Stimulated activated CD4-positive, alpha-beta T cell treated with anti-CD3 and anti-CD28 coated beads, Interleukin-15, amount 100 ng/mL, for 48 hours (primary cell): ENCODE measurements at places on chromosomes 5 and 9.

DNA sequence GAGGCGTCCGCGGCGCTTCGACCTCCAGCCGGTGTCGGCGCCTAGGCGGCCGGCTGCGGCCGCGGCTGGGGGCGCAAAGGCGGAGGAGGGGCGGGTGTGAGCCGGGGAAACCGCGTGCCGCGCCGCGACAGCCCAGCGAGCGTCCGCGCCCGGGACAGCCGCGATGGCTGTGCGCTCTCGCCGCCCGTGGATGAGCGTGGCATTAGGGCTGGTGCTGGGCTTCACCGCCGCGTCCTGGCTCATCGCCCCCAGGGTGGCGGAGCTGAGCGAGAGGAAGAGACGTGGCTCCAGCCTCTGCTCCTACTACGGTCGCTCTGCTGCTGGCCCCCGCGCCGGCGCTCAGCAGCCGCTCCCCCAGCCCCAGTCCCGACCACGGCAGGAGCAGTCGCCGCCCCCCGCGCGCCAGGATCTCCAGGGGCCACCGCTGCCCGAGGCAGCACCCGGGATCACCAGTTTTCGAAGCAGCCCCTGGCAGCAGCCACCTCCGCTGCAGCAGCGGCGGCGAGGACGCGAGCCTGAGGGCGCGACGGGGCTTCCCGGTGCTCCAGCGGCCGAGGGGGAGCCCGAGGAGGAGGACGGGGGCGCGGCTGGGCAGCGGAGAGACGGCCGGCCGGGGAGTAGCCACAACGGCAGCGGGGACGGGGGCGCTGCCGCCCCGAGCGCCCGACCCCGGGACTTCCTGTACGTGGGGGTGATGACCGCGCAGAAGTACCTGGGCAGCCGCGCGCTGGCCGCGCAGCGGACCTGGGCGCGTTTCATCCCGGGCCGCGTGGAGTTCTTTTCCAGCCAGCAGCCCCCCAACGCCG, 605 bp downstream of the CHSY3 start:
- no peak for DNase-seq

DNA sequence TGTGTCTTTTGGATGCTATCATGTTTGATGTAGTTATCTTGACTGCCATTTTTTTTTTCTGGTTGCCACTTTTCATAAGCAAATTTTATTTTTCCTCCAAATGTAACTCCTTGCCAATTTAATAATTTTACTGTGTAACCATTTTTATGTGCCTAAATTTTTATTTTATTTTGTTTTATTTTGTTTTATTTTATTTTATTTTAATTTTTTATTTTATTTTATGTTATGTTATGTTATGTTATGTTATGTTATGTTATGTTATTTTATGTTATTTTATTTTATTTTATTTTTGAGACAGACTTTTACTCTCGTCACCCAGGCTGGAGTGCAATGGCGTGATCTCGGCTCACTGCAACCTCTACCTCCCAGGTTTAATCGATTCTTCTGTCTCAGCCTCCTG, 107.8 kb upstream of the DHFR start:
- DNase-seq = no peak

- peak; percentile 40 for DNase-seq
These were observed at the start of gene ADAM19 for GRCh38 chr5:157575381-157576020. Gene ADAM19 (minus strand): TSS chr5:157575775. CDS start chr5:157575696, 79 bp downstream.

DNA sequence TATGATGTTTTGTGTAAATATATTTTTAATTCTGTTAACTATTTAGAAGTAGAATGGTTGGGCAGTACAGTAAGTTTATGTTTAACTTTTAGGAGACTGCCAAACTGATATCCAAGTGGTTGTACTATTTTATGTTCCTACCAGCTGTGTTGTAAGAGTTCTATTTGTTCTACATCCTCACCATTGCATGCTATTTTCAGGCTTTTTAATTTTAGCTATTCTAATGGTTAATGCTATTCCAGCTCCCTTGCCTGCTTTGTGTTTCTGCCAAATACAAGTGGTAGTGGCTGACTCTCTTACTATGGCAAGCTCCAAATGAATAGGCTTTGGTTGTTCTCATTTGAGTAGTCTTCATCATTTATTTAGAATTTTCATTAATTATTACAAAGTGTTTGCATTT, 476.4 kb downstream of the KIF4B start:
- no peak for DNase-seq

DNA sequence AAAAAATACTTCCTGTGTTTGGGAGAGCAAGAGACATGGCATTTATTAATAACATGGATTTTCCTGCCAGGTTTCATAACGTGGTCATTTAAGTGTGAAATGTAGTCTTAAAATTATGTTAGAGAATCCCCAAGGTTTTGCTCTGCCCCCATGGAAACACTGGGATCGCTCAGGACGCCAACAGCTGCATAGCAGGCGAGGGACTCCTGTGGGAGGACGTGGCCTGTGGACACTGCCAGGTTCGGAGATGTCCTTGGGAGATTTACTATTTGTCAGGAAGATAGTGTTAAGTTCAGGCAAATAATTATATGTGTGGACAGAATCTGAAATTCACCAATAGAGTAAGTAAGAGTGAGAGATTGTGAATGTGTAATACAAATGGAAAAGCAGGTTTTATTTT, 977 bp downstream of the BTNL9 start:
- DNase-seq = no peak

DNA sequence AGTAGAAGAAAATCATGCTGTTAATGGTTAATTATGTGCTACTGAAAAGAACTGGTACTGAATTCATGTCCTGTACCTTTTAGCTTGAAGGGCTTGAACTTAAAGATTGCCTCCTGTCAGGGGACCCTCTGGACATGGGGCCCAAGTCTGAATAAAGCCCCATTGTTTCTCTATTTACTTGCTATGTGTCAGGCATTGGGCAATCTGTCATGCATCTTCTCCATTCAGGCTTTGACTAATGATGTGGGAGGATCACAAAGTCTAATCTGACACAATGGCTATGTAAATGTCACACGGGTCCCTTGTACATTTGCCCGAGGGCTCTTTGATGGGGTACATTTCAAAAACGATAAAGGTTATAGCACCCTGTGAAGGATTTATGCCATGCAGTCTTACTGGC, 64.0 kb upstream of the TUSC1 start:
- DNase-seq = no peak

DNA sequence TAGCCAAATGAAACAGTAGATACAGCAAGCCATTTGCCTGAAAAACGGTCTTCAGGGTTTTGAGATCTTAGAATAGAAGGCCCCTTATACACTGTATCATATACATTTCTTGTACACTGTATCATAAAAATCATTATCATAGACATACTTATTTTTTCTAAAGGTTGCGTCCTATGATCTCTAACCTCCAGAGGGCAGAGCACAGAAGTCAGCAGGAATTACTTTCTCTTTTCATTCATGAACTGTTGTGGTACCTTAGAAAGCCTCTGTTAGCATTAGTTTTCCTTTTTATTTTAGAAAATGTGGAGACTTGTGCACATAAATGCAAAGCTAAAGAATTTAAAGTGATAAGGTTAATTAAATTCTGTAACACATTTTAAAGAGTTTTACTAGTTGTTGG, 115.4 kb downstream of the OXCT1 start:
- DNase-seq = no peak

DNA sequence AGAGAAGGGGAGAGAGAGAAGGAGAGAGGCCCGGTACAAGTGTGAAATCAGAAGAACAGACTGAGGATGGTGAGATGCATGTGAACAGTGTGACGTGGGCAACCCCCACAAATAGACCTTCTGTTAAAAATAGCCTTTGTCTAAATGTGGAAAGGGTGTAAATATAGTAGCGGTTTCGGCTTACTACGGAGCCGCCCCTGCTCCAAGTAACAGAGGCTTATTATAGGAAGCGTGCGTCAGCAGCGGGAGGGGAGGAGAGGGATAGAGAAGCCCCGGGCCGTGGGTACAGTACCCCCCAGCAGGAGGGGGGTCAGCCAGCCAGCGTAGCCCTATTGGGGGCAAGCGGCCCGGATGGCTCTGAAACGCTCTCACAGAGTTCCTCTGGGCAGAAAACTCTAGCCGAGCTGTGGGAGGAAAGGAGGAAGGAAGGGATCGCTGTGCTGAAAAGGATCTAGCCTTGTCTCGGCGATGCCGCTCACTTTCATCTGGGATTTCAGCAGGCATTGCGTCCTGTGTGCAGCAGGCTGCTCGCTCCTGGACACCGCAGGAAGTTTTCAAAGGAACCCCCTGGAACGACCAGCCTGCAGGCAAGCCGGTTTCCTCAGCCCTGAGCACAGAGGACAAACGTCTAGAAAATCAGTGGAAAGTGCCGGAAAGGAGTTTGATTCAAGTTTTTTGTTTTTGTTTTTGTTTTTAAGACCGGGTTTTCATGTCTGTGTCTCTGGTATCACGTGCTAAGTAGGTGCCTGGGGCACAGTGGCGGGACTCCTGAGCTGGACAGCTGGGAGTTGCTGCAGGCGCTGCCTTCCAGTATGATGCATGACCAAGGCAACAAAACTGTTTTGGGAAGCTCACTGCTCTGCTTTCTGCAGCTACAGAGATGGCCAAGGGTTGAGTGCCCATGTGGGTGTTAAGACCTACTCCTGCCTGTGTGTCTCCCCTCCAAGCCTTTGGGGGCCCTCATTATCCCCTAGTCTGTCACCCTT, 146.6 kb downstream of the SEC61B start:
- DNase-seq = no peak

- no peak for DNase-seq
These were observed 250.8 kb upstream of the EDIL3 start for GRCh38 chr5:84635235-84636055.

DNA sequence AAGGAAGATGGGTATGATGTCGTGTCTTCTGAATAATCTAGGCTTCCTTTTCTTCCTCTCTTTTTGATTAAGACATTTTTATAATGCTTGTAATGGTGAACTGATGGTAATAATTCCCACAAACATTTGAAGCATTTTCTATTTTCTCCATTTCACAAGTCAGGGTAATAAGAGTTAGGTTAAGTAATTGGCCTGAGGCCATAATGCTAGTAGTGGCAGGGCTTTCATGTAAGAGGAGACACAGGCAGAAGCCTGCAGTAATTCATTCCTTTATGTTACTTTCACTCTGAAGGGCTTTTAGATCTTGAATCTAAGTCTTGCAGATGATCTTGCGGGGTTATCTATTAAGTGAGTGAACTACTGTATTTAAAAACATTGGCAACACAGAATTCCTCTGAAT, 374.9 kb downstream of the MAT2B start:
- no peak for DNase-seq

DNA sequence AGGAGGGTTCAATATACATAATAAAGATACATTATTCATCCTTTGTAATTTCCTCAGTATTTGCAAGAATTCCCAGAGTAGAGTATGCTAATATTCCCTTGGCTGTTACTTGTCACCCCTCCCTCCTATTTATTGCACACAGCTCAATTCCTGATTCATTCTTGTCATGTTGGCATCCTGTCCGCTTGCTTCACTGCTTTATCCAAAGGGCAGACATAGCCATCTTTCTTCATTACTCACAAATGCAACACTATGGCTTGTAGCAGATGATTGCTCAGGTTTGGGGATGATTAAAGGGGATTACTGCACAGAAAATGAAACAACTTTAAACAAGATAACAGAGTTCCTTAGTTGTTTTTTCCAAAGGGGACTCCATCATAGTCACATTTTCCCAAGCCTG, 1.2 kb upstream of the IL33 start:
- no peak for DNase-seq

DNA sequence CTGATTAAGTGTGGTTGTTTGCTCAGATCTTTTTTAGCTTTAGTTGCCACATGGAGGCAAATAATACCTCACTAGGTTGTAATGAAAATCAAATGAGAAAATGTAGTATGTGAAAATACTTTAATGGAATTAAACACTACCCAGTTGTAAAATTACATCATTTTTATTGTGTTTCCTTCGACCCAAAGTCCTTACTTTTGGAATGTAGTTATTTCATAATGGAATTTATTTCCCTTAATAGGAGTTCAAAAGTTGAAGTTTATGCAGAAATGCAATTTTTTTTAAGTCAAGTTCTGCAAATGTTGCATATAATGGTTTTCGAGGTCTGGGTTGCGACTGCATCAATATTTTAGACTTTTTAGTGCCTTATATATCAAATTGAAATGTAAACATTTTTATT, 31.0 kb downstream of the TNPO1 start:
- DNase-seq = no peak

- no peak for DNase-seq
These were observed 148.2 kb downstream of the CAAP1 start for GRCh38 chr9:26744191-26744965.

- no peak for DNase-seq
These were observed 506.2 kb downstream of the SPOCK1 start for GRCh38 chr5:136992796-136993489.

DNA sequence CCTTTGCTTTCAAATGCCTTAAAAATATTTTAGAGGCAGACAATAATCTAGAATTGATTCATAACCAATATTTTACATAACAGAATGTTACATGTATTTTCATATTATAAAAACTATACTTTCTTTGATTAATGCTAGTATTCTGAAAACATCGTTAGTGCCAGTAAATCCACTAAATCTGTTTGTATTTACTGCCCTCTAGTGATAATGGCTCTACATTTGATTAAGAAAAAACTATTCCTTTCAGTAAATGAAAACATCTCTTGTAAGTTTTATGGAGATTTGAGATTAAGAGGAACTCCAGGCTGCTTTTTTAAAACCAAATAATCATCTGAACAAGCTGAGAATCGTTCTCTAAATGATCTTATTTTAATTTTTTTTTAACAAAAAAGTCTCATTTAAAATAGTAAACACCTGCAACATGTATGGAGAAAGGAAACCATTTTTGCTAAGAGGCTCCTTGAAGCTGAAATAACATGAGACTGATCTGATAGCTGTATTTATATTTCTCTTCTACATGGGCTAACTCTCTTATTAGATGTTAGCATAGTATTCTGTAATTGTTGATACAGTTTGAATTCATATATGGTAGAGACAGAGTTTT, 424.7 kb downstream of the RAB3C start:
- no peak for DNase-seq

DNA sequence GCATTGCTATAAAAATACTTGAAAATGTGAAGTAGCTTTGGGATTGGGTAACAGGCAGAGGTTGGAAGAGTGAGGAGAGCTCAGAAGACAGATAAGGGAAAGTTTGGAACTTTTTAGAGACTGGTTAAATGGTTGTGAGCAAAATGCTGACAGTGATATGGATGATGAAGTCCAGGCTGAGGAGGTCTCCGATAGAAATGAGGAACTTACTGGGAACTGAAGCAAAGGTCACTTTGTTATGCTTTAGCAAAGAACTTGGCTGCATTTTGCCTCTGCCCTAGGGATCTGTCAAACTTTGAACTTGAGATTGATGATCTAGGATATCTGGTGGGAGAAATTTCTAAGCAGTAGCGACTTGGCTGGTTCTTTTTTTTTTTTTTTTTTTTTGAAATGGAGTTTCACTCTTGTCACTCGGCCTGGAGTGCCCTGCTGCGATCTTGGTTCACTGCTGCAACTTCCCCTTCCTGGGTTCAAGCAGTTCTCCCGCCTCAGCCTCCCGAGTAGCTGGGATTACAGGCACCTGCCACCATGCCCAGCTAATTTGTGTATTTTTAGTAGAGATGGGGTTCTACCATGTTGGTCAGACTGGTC, 998.9 kb downstream of the TLE1 start:
- no peak for DNase-seq

GRCh38 chr5:73266176-73266738, 93.3 kb downstream of the TMEM174 start:
- DNase-seq = no peak
